Hepatic stellate cell (primary cell): ENCODE measurements at places on chromosomes 5 and 9.
A peak's percentile ranks its signal among the peaks of the same experiment; 100 is the strongest.

DNA sequence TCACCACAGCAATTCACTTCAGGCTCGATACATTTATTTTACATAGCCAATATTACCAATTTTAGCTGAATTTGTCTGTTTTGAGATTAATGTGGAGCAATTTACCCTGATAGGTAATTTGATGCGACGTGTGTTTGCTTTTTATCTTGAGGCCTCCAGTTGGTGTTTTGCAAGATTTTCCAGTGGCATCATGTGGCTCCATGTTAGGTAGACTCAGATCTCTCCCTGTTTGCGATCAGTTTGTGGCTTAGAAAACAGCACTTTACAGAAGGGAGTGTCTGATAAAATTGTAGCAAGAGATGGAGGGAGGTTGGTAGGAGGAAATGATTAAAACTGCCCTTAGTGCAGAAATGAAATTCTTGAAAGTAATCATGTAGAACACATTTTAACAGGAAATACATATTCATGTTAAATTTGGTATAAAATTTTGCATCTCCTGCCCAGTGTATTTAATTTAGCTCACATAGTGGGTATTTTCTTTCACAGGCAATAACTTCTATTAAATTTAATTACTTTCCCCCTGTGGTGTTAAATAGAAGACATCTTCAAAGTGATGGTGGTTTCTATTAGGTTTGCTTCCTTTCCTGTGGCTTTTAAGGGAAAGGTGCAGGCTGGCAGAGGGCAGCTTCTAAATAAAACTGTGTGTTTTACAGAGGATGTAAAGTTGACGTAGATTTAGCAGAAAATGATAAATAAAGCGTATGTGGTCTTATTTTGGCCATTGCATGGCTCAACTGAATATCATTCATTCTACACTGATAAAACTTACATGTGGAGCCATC, 135.8 kb downstream of the KDM4C start:
- no peak for DNase-seq

DNA sequence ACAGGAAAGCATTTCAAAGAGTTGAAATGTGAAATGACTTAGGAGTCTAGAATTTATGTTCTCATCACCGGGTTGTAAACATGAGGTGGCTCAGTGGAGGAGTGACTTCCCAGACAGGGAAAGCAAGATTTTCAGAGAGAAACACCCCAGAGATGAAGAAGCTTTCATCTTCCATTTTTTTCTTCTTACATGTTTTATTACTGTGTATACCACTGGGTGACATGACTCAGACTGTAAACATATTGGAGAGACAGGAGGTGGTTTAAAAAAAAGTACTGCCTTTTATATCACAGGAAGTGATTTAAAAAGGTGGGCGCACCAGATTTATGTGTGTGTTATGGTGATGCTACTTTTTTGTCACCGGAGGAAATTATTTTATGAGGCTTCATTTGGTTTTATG, 209.1 kb upstream of the TUT7 start:
- DNase-seq, result no peak

GRCh38 chr9:36100532-36100931, 36.0 kb upstream of the GLIPR2 start:
- DNase-seq, result peak; percentile 29

DNA sequence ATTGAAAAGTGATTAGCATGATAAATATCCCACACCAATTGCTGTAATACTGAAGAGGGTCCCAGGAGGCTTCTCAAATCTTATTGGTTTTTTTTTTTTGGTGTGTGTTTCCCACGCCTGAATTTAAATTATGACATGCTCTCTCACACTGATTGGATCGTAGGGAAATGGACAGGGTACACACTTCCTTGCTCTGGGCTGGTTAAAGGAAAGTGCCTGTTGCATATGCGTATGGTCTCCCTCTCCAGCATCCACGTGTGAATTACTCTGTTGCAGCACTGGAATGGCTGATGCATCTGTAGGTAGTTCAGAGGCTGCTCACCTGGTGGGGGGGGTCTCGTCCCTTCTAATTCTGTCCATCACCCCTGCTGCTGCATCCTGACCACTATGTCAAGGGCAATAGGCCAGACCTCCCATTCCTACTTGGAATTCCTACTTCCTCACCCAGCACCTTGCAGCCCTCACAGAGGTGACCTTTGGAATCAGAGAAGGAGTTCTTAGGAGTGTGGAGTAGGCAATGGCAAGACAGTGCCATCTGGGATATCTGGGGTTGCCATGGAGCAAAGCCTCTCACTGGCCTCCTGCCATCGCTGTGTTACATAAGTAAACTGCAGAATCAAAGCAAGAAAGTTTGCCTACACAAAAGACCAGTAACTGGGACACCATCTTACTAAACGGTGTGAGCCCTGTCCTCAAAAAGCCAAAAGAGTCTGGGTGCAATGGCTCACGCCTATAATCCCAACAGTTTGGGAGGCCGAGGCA, 71.4 kb upstream of the FBXW11 start:
- no peak for DNase-seq
